ENCODE measurements at places on chromosomes 3 and 15.

DNA sequence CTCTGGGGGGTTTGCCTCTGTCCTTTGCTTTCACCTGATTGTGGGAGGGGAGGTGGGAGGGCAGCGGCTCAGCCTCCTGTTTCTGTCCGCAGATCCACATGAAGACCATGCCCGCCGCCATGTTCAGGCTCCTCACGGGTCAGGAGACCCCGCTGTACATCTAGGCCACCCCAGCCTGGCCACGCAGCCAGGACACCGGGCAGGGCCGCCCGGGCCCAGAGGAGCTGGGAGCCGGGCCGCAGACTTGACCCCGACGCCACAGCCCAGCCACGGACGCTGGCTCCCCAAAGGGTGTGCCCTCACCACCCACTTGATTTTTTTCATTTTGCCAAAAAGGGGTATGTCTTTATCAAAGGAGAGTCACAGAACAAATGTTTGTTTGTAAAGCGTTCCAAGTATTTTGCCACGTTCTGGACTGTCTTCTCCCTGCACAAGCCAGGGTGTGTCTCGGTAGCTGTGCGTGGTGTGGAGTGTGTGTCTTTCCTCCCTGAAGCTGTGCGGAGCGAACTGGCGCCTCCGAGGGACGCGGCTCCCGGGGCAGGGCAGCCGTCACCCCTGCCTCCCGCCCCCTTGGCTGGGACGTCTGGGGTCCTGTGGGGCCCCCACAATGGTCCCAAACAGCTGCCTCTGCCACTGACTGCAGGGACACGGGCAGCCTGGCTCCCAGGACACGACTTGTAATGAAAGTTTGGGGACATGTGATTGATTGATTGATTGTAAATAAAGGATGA lies 152.5 kb downstream of the NSMCE3 start:
- DNase-seq, result no peak

GRCh38 chr15:88609344-88610090 lies 11.6 kb upstream of the AEN start:
- DNase-seq, result no peak

- DNase-seq, result no peak
These were observed 26.2 kb upstream of the ATG7 start for GRCh38 chr3:11245827-11246662.

GRCh38 chr3:175969456-175969855 lies 1110.3 kb downstream of the NAALADL2 start:
- no peak for DNase-seq

GRCh38 chr3:134496471-134497071 lies 10.7 kb downstream of the CEP63 start:
- DNase-seq, result no peak

GRCh38 chr3:40109641-40110490 lies 199.6 kb upstream of the EIF1B start:
- DNase-seq, result no peak

DNA sequence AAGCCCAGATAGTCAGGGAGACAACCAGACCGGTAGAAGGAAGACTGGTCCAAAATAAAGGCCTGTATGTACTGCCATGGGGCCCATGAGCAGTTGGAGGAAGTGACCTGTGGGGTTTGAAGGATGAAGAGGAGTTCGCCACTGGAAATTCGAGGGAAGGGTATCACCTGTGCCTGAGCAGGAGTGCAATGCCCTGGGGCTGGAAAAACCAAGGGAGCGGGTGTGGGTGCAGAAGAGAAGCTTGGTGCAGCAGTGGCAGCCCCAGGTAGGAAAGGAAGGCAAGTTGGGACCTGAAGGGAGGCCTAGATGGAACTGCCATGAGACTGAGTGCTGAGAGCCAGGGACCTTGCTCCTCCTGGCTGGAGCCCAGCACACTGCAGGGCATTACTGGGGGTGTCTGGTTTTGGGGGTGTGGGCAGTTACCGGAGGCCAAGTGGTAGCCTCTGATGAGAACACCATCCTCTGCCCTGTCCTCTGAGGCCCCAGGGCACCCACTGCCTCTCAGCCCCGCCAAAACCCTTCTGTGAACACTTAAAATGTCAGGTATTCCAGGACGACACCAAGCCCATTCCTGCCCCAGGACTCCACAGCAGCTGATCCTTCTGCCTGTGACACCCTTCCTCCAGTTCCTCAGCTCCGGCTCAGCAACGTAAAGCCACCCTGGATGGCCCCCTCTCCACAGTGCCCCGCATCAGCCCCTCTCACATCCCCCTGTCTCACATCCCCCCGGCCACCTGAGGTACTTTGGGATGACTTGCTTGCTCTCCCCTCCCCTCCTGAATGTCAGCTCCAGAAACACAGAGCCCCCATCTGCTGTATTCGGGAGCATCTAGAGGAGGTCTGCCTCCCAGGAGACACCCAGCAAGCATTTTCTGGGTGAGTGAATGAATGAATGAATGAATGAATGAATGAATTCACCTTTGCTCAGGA lies 42.9 kb downstream of the WNT7A start:
- no peak for DNase-seq

DNA sequence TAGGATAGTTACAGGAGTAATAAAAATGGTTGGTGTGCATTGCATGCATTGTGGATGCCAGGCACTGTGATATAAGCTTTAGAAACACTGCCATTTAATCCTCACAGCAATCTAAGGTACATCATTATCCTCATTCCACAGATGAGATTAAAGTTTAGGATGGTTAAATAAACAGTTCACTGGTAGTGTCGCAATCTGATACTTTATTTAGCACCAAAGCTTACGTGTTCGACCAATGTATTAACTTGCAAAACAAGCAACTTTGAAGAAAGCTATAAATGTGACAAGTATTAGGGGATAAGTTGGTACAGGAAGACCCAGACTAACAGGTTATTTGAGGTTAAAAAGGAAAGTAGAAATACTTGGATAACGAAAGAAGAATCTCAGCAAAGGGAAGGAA lies 150.5 kb upstream of the ZNF385D start:
- DNase-seq, result no peak

- DNase-seq, result no peak
These were observed 44.8 kb downstream of the SERPINI1 start for GRCh38 chr3:167780214-167780883.

GRCh38 chr3:143343944-143344343 lies 224.4 kb downstream of the CHST2 start:
- no peak for DNase-seq

- DNase-seq, result no peak
These were observed 33.4 kb downstream of the KAT2B start for GRCh38 chr3:20073683-20074082.

DNA sequence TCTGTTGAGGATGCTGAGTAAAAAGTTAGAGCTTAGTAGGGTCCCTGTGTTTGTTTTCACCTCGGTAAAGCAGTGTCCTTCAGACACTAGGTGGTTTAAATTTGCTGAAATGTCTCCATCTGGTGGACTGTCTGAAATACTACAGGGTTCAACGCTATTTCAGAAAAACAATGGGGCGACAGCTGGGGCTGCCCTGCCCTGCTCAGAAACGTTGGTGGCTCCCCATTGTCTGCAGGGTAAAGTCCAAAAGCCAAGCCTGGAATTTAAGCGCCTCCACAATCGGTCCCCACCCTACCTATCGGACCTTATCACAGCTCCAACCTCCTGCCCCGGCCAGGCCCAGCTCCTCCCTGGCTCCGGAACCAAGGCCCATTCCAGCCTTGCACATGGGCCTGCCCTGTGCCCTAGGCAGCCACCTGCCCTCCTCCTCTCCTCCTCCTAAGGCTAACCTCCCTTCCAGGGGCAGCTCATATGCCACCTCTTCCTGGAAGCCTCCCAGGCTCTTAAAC lies 4.3 kb upstream of the TSEN2 start:
- no peak for DNase-seq

- no peak for DNase-seq
These were observed 226.6 kb upstream of the ROBO1 start for GRCh38 chr3:79994397-79994796.

DNA sequence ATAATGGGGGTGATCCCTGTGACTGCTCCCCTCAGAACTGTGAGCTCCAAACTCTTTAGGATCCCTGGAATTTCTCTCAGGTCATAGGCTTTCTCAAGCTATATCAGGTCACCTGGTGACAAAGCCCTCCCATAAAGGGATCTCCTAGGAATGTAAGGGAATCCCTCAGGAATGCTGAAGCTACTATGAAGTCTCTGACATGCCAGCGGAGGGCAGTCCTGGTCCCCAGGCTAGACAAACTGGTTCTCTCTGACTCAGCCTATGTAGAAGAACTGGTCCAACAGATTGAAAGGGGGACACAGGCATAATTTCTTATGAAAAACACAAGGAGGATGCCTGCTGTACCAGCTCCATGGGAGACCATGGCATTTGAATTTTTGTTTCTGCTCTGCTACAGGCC lies 6.7 kb downstream of the LPCAT4 start:
- no peak for DNase-seq

DNA sequence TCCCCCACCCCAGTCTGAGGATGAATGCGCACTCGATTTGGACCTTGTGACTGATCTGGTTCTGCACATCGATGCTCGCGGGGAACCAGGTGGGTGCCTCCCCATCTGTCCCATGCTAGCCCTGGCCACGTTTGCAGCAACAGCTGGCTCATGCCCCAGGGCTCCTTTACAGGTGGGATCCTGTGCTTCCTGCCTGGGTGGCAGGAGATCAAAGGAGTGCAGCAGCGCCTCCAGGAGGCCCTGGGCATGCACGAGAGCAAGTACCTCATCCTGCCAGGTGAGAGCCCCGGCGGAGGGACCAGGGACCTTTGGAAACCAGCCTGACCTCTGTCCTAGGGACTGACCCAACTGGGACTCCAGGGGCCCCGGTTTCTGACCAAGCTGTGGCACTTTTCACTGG lies 44.3 kb downstream of the DHX30 start:
- no peak for DNase-seq

- DNase-seq, result no peak
These were observed 208.8 kb downstream of the OSBPL10 start for GRCh38 chr3:31772272-31772671.

- DNase-seq, result no peak
These were observed 1.4 kb downstream of the CCR5AS start for GRCh38 chr3:46405301-46406019.

GRCh38 chr3:38084334-38085310 lies 45.6 kb downstream of the DLEC1 start:
- DNase-seq, result no peak

DNA sequence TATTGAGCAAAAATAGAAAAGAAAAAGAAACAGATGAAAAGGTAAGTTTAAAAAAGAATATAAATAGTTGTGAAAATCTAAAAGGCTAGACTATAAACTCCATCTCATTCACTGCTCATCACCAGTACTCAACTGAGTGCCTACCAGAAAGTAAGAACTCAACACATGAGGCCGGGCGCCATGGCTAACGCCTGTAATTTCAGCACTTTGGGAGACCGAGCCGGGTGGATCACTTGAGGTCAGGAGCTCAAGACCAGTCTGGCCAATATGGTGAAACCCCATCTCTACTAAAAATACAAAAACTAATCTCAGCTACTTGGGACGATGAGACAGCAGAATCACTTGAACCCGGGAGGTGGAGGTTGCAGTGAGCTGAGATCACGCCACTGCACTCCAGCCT lies 19.3 kb downstream of the LSAMP start:
- no peak for DNase-seq

- no peak for DNase-seq
These were observed 51.9 kb upstream of the TMEM115 start for GRCh38 chr3:50411229-50411628.

DNA sequence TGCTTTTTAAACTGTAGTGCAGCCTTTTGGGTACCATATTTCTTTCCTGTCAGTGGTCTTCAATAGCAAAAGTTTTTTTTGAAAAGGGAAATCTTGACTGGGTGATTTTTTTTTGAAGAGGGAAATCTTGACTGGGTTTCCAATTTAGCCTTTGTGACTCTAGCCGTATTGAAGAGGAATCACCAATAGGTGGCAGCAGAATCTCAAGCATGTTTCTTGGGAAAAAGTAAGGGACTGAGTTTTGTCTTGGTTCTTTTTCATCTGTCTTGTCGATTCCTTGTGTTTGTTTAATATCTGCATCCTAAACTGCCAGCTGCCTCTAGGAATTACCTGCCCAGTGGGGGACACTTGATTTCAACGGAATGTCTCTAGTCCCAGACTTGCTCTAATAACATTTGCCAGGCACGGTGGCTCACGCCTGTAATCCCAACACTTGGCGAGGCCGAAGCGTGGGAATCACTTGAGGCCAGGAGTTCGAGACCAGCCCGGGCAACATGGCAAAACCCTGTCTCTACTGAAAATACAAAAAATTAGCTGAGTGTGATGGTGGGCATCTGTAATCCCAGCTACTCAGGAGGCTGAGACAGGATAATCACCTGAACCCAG lies 89.2 kb downstream of the RBPMS2 start:
- DNase-seq, result no peak

DNA sequence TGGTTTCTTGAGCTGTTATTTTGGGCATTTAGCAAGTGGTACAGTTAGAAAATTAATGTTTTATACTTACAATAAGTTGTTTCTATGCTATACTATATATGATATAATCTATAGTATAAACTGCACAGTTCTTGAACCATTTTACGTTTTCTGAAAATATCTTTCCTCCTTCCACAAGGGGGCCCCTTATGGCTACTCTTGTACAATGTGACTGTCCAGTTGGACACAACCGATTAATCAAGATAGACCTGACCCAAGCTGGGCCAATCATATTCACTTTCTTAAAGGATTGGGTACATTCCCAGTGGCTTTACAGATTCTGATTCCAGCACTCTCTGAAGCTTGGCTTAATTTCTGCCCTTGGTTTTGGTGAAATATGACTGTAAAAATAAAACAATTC lies 953.4 kb downstream of the AGBL1 start:
- no peak for DNase-seq

DNA sequence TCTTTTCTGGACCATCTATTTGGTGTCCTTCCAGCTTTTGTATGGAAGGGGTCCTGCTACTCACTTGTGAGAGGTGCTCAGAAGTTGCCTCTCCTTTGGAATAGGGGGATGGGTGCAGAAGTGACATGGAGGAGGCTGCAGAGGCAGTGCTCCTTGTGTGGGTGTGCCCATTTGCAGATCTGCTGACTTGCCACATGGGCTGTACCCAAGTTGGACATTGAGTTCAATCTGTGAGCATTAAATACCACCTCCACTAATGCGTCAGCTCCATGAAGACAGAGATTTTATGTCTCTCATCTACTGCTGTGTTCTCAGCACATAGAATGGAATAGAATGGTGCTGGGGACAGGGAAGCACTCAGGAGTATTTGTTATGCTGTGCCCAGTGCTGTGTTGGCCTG lies 76.2 kb downstream of the RGMA start:
- no peak for DNase-seq

Measured in stimulated activated CD8-positive, alpha-beta memory T cell treated with anti-CD3 and anti-CD28 coated beads, Interleukin-4, amount 100 ng/mL, for 1 hour (primary cell).